ENCODE measurements at places on chromosomes 7 and 10. TPM values are rescaled to one million over a fixed set of nuclear protein-coding genes. Genes with fewer than 3 reads are reported as not detected.

DNA sequence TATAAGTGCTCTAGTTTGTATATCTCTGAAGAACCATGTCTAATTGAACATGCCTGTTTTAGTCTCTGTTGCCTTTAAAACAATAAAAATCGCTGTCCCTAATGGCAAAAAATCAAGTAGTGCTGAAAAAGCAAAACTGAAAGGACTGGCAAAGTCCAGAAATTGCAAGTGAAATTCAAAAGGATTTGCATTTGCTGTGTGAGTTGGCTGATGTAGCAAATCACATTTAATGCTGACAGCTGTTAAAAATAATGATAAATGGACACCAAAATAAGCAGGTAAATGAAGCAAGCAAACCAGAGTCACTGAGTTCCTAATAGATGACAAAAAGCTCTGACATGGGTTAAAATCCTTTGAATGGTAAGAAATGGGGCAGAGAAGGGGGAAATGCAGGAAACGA is 874.1 kb downstream of the GRM8 start:
- no peaks in the 10 kb centered on the region for H3K4me1 ChIP-seq
- H3K36me3 ChIP-seq: no peaks in the 10 kb centered on the region
- H3K27ac ChIP-seq: no peak overlapping the region
- H3K4me3 ChIP-seq: no peak overlapping the region
- no peaks in the 10 kb centered on the region for H3K27me3 ChIP-seq

GRCh38 chr7:42392826-42393225 is 155.8 kb upstream of the GLI3 start:
- no peak overlapping the region for H3K27ac ChIP-seq
- H3K4me3 ChIP-seq: no peak overlapping the region
- no peak for DNase-seq
- no peaks in the 10 kb centered on the region for H3K36me3 ChIP-seq
- H3K27me3 ChIP-seq: no peaks in the 10 kb centered on the region

GRCh38 chr10:104492329-104492940 is 138.8 kb downstream of the CFAP58 start:
- H3K36me3 ChIP-seq: no peaks in the 10 kb centered on the region
- H3K27ac ChIP-seq: no peak overlapping the region
- H3K4me3 ChIP-seq: no peak overlapping the region
- DNase-seq: no peak
- no peaks in the 10 kb centered on the region for H3K4me1 ChIP-seq
- H3K27me3 ChIP-seq: no peaks in the 10 kb centered on the region

CTAGE4 gene
- total RNA-seq: not detected

SCART1 gene
- total RNA-seq: 7.3 TPM

- peaks cover 52% of the 10 kb centered on the region for H3K36me3 ChIP-seq
- no peak overlapping the region for H3K4me3 ChIP-seq
- H3K4me1 ChIP-seq: no peaks in the 10 kb centered on the region
- no peak for DNase-seq
Observed at GRCh38 chr7:29935111-29935510, 54.5 kb downstream of the SCRN1 start.

DNA sequence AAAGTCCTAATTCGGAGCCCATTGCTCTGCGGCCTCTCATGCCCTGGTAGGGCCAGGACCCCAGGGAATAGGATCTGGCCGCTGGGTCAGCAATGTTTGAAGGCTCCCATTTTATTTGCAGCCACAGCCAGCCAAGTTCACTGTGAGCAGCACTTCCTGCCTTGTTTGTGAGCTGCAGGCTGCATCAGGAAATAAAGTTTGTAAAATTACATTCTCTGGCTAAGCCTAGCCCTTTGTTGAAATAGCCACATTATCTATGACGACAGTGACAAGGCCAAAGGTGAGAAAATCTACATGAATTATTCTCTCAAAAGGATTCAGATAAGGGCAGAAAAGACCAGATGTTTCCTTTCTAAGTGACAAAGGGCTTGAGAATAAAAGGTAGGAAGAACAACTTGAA is 23.7 kb upstream of the ITGB1 start:
- H3K4me1 ChIP-seq: peaks cover 3% of the 10 kb centered on the region
- H3K27me3 ChIP-seq: no peaks in the 10 kb centered on the region
- H3K36me3 ChIP-seq: no peaks in the 10 kb centered on the region
- no peak for DNase-seq

- no peak for DNase-seq
- H3K4me1 ChIP-seq: no peaks in the 10 kb centered on the region
- no peak overlapping the region for H3K4me3 ChIP-seq
- no peak overlapping the region for H3K27ac ChIP-seq
- H3K27me3 ChIP-seq: no peaks in the 10 kb centered on the region
Observed at GRCh38 chr7:13153266-13153665, 465.8 kb downstream of the ARL4A start.

FBXL13 gene
- 4.0 TPM for total RNA-seq

DNA sequence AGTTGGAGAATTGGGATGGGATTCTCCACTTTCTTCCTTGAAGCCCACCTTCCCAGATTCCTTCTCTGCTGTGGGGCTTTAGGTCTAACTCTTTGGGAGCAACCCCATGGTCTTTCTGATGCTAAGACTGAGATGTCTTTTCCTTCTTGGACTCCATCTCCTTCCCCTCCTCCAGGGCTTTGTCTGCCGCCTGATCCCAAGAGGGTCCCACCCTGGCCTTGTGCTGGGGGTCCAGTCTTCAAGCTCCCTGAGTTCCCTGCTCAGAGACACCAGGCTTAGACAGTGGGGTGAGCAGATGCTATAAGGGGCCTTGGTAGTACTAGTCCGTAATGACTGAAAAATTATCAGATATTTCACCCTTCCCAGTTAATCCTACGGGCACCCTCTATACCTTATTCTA is 150.5 kb downstream of the PTPN20 start:
- no peaks in the 10 kb centered on the region for H3K4me1 ChIP-seq
- no peak for DNase-seq
- H3K4me3 ChIP-seq: no peak overlapping the region
- H3K27ac ChIP-seq: no peak overlapping the region
- no peaks in the 10 kb centered on the region for H3K27me3 ChIP-seq

IQUB gene
- total RNA-seq: 0.27 TPM

DNA sequence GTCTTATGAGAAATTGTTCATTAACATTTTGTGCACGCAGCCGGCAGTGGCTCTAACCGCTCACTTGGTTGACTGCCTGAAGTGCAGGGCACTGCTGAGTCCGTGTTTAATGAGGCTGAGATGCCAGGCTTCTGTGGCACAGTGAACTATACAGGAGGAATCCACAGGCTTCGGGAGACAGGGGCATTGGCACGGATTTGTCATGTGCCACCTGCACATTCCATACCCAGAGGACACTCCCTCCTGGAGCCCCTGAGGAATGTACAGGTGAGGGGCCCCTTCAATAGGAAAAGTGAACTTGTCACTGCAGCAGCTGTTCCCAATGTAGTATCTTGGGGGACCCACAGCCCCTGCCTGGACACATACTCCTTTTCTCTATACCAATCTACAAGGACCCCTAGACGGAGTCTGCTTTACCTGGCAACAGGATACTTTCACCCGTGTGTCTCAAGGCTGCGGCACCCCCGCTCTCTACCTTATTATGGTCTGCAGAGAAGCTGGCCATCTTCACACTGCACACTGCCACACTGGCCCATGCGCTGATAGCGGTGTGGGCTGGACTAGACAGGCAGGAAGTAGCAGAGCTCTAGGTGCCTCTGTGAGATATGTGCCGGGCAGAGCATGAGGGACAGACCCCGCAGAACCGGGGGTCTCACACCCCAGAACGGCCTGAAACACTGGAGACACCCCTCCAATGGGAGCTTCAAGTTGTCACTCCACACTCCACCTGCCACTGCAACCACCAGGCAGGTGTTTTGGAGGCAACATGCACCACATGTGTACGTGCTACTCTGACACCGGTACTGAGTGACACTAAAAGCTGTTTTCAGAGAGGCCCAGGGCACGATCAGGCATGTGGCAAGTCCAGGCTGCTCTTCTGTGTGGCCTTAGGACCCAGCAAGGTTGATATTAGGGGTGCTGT is 71.4 kb upstream of the RHEB start:
- no peaks in the 10 kb centered on the region for H3K27me3 ChIP-seq
- H3K4me1 ChIP-seq: no peaks in the 10 kb centered on the region
- H3K27ac ChIP-seq: no peak overlapping the region
- no peak overlapping the region for H3K4me3 ChIP-seq

DNA sequence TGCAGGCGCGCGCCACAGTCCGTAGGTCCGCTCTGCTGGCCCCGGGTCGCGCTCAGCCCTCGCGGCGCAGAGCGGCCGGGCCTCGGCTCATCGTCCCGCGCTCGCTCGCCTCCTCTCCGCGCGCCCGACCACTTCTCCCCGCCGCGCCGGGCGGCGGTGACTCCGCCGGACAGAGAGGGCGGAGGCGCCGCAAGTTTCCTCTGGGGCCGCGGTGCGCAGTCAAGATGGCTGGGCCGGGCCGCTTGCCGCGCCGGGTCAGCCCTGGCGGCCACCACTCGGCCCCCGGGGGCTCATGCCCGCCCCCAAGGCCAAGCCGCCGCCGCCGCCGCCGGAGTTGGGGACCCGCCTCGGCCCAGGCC is 441 bp downstream of the FZD8 start:
- H3K27ac ChIP-seq: no peak overlapping the region
- H3K4me3 ChIP-seq: peak overlapping the region; percentile 50
- H3K27me3 ChIP-seq: peaks cover 36% of the 10 kb centered on the region
- DNase-seq: peak; percentile 55

DNA sequence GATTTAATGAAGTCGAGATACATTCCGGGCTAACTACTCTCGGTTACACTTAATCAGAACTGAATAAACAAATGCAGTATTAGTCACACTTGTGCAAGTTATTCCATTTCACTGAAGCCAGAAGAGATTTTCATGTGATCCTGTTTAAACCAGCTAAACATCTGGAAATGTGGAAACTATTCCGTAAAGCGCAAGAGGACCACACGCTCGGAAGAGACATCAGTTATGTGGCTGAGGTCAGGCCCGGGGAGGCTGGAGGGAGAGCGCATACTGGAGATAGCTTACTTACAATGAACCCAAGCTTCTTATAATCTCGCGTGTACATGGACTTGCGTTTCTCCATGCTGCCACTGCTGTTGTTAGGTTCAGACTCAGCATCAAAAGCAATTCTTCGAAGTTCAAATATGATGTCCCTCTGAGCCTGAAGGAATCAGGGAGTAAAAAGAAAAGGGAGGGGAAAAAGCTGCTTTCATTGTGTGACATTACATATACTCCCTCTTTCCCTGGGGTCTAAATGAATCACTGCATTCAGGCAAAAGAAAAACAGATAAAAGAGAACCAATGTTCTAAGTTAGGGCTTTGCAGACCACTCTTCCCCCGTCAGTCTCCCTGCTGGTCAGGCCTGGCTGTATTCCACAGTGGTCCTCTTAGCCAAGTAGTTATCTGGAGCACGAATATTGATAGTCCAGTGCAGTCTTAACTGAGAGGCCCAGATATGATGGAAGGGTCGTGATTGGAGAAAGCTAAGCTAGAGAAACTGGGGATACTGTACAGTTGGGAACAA is 237.4 kb downstream of the ELMO1 start:
- peaks cover 20% of the 10 kb centered on the region for H3K36me3 ChIP-seq
- no peak for DNase-seq
- H3K4me3 ChIP-seq: no peak overlapping the region
- no peak overlapping the region for H3K27ac ChIP-seq
- H3K27me3 ChIP-seq: no peaks in the 10 kb centered on the region
- H3K4me1 ChIP-seq: peaks cover 7% of the 10 kb centered on the region

KIF11 gene
- total RNA-seq: 2.0 TPM

NUP205 gene
- total RNA-seq: 70.3 TPM

DNA sequence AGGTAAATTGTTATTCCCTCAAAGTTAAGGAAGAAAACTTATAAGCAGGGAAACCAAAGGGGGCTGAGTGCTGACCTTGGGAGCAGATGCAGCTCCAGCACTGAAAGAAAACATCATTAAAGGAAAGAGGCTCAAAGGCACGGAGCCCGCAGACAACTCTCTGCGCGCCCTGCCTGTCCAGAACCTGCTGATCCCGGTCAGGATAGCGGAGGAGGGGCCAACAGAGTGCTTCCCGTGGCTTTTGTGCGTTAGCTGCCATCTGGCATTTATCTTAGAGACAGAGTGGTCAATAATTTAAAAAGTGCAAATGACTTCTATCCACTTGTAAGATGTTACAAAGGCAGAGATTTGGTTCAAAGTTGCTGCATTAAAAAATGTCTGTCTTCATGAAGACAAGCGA is 162.1 kb downstream of the FANK1 start:
- no peak overlapping the region for H3K27ac ChIP-seq
- DNase-seq: no peak
- no peaks in the 10 kb centered on the region for H3K27me3 ChIP-seq
- no peak overlapping the region for H3K4me3 ChIP-seq
- H3K4me1 ChIP-seq: no peaks in the 10 kb centered on the region
- no peaks in the 10 kb centered on the region for H3K36me3 ChIP-seq

DNA sequence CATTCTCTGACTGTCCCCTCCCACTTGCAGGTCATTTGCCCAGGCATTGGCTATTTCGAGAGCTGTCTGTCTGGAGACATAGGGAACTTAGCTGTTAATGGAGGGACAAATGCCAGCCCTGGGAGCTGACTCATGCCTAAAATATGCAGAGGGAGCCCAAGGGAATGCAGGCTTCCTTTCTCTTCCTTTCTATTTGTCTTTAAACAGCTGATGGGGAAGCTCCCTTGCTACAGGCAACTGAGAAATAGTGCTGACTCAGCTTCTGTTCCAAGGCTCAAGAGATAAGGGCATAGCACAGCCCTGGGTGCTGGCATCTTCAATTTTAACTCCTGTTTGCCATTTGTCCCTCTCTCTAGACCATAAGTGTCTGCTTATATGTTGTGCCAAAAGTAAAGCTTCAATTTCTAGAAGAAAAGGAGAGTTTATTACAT is 82.7 kb upstream of the C1GALT1 start:
- H3K4me3 ChIP-seq: no peak overlapping the region
- H3K4me1 ChIP-seq: no peaks in the 10 kb centered on the region
- H3K27ac ChIP-seq: no peak overlapping the region
- no peak for DNase-seq
- H3K36me3 ChIP-seq: no peaks in the 10 kb centered on the region

- DNase-seq: no peak
- no peak overlapping the region for H3K27ac ChIP-seq
- H3K36me3 ChIP-seq: peaks cover 2% of the 10 kb centered on the region
- no peak overlapping the region for H3K4me3 ChIP-seq
- no peaks in the 10 kb centered on the region for H3K4me1 ChIP-seq
Observed at GRCh38 chr7:158881731-158882130, 25.4 kb downstream of the DYNC2I1 start.

NKX6-2 gene
- not detected for total RNA-seq

Measured in B cell (primary cell).